ENCODE measurements at places on chromosomes 1 and 21.

- no peak for DNase-seq
These were observed 21.6 kb upstream of the DPYD start for GRCh38 chr1:97942161-97943123.

GRCh38 chr1:156155756-156156510 is 2.5 kb downstream of the SEMA4A start:
- no peak for DNase-seq

- no peak for DNase-seq
These were observed 65.1 kb downstream of the WLS start for GRCh38 chr1:68167211-68167610.

DNA sequence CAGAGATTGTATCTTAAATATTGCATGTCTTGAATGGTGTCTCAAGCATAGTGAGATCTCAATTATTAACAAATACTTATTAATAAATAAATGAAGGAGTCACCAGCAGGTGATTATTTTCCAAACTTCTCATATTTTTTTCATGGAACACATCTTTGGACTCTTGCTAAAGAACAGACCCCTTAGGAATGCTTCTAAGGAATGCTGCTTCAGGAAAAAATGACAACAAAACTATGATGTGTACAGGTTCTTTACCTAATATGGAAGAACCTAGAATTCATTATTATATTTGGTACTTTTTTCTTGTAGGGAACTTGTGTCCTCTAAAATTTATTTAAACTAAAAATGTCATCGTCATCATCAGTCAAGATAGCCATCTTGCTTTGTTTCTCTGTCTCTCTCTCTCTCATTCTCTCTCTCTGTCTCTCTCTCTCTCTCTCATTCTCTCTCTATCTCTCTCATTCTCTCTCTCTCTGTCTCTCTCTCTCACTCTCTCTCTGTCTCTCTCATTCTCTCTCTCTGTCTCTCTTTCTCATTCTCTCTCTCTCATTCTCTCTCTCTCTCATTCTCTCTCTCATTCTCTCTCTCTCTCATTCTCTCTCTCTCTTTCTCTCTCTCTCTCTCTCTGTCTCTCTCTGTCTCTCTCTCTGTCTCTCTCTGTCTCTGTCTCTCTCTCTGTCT is 63.0 kb upstream of the ETS2 start:
- DNase-seq: no peak

GRCh38 chr1:41662061-41662764 is 177.7 kb upstream of the EDN2 start:
- no peak for DNase-seq

DNA sequence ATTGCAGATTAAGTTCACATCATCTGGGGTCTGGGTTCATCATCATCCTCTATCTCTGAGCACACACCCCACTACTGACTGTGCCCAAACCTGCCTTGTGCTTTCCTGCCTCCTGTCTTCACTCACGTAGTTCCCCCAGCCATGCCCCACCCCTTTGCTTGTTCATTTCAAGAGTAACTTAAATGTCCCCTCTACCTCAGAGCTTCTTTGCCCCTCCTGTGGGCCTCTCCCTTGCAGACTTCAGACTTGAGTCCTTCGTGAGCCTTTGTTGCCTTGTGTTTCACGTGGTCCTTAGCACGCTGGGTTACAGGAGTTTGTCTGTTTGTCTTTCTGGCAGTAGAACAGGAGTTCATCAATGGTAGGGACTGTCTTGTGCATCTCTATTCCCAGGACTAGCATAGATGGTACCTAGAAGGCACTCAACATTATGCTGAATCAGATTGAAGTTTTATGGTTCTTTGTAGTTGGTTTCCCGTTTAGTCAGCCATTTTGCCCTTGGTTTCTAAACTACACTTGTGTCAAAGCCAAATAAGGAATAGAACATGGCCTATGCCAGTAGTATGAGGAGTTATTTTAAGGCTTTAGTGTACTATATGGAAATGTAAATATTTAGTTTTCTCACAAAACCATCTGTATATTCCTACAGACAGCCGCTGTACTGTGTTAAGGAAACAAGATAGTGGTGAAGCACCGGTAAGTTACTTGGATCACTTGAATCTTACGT is 86.2 kb downstream of the TTC3 start:
- no peak for DNase-seq

- DNase-seq: no peak
These were observed 195.2 kb downstream of the RHOU start for GRCh38 chr1:228930479-228930957.

- DNase-seq: no peak
These were observed 7.8 kb upstream of the CDK18 start for GRCh38 chr1:205496661-205497060.

- no peak for DNase-seq
These were observed 137.2 kb upstream of the ETS2 start for GRCh38 chr21:38668541-38668940.

GRCh38 chr1:210332233-210332632 is 3.5 kb downstream of the HHAT start:
- DNase-seq: no peak

- DNase-seq: no peak
These were observed 721 bp downstream of the C1orf54 start for GRCh38 chr1:150273311-150273710.

GRCh38 chr1:238177960-238178645 is 287.4 kb upstream of the ZP4 start:
- DNase-seq: no peak

GRCh38 chr1:35533586-35533985 is 23.6 kb downstream of the KIAA0319L start:
- DNase-seq: no peak

DNA sequence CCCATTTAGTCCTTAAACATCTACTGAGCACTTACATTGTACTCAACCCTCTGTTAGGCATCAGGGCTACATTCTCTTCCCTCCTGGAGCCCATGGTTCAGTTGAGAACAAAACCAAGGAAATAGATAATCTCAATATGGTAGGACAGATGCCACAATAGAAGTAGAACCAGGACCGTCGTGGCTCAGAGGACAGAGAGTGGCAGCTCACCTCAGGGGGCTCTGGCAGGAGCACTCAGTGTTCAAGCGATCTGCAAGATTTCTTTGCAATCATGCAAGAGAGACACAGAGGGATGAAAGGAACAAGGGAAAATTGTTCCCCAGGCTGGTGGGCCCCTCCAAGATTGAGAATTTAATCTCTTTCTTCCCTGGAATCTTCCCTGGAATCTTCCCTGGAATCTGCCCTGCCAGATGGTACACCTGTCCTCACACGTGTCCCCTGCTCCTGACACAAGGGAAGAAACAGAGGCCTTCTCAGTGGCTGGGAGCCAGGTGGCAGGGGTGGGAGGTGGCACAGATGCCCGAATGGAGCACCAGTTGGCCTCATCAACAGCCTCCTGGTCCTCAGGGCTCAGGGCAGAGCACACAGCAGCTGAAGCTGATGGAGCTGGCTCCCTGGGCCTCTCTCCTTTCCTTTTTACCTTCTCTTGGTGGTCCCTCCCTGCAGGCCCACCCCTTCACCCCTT is 135.4 kb downstream of the PLXNA2 start:
- DNase-seq: no peak
